ENCODE measurements at places on chromosomes 16 and 17. TPM values are rescaled to one million over a fixed set of nuclear protein-coding genes. Genes with fewer than 3 reads are reported as not detected.

The NPIPB8 gene
- 0.34 TPM for total RNA-seq

DNA sequence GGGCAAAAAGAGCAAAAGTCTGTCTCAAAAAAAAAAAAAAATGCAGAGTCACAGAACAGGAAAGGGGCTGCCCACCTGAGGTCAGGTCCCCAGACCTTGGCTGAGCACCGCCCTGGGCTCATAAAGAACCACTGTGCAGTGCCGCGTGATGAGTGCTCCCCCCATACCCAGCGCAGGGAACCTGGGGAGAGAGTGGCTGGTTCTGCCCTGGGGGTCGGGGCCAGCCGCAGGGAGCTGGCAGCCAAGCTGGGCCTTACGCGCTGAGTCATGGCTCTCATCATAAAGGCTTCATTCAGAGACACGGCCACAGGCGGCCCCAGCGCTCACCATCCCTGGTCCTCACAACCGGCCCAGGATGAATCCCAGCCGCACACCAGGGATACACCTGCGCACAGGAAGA is 80.7 kb downstream of the RAB11FIP4 start:
- DNase-seq: no peak

DNA sequence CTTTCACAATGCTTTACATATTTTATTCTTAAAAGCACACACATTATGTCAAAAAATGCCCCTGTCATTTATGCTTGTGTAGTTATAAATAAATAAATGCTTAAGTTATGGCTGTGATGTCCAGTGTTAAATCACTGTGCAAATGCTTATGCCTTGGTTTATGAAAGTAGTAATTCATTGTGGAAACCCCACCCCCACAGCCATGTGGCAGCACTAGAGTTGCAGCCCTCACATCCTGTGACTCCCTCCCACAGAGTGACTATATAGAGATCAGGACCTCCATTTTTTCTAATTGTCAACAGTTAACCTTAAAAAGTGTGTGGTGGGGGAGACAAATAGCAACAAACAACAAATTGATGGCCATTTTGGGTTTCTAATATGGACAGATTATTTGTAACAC is 2.4 kb downstream of the SKAP1 start:
- DNase-seq: no peak

DNA sequence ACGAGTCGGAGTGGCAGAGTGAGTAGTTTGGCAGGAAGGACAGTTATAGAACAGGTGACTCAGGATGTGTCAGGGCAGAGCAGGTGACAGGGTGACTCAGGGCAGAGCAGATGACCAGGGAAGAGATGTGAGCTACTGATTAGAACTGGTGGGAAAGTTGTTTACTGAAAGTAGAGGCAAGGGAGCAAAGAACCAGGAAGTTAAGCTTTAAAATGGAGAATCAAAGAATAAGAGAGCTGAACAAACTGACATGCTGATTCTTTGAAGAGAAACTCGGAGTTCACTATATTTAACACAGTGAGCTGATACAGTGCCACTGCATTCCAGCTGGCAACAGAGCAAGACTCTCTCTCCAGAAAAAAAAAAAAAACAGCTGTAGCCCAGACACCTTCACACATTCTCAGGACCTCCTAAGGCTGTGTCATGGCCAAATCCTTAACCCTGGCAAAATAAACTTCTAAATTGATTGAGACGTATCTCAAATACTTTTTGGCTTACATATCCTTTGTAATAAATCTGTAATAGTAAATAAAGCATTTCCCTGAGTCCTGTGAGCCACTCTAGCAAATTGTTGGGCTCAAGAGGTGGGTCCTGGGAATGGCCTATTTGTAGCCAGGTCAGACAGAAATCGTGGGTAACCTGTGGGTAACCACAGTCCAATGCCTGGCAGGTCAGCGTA is 12.3 kb upstream of the UBE2I start:
- peak; percentile 93 for DNase-seq

DNA sequence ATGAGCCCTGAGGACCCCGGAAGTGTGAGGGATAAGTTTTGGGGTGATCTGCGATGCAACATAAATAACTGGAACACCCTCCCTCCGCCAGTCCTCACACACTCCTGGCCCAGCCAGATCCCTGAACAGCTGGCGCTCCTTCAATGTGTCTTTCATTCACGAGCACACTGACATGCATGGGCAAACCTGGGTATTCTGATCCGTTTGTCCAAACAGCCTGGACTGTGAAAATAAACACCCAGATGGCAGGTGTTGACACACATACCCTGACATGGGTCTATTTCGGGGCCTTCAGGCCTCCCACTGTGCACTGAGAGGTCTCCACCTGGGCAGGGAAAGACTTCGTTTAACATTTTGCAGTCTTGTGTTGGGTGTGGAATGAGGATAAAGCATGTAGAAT is 3.0 kb upstream of the CPNE2 start:
- DNase-seq: no peak

DNA sequence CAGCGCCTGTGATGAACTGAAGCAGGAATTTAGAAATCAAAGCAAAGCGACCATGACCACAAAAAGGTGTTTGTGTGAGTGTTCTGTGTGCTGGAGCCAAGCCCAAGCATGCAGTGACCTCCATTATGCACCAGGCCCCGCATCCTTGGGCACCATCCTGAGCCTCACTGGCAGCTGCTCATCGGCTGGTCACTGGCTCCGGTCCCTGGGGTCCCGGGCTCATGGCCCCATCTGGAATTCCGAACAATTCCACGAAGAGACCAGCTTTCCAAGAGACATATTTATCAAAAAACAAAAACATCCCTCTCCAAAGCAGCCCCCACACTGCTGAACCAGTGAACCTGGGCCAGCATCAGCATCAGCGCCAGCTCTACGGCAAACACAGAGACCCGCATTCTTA is 15.2 kb upstream of the ZNF469 start:
- DNase-seq: no peak

The EEF2K gene
- 16.1 TPM for total RNA-seq

The CTRB1 gene
- total RNA-seq: not detected

The RRAD gene
- total RNA-seq: 1.7 TPM

GRCh38 chr16:9800186-9800738 is 382.0 kb downstream of the GRIN2A start:
- DNase-seq: no peak

Measured in LHCN-M2 (cell line).